Mucosa of descending colon (tissue), 3 donors: ENCODE measurements at places on chromosomes 11 and 22.

- no peak for DNase-seq
These were observed 16.6 kb downstream of the POLA2 start for GRCh38 chr11:65278356-65278755.

DNA sequence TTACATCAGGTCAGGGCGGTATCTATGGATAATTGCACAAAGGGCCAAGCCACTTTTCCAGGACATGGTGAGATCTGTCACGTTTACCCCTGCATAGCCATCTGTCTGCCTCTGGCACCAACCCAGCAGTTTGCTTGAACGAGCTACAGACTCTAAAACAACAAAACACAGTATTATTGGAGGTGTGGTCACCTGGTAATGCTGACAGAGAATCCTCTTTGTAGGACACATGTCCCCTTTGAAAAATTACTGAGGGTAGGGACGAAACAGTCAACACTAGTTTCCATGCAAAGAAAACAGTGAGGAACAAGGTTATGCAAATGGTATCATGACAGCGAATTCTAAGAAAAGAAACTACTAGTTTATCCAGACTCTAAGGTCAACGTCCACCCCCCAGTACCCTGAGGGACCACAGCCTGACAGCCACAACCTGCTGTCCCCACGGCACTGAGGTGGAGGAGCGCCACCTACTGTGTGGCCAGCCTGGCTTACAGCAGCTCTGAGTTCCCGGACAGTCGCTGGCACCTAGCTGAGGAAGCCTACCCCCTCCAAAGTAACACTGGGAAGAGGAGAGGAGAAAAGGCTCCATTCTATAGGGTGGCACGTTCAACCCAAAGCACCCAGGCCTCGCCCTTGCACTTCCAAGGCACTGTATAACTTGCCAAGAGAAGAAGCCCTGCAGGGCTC lies 117.4 kb upstream of the BID start:
- DNase-seq: peak; percentile 82

DNA sequence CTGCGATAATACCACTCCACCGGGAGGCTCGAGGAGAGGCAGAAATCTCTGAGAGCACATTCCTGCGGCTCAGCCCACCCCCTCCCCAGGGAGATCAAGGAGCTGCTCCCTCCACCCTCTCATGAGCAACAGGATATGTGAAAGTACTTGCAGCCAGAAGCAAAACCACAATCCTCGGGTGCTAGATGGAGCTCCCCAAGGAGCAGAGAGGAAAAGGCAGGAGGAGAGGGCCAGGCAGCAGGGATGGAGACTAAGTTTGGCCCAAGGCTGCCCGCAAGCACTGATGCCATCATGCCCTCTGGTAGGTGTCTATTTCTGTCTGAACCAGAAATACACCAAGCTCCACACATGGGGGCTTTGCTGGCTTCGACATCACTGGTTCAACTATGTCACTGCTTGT lies 22.3 kb downstream of the VPS37C start:
- DNase-seq: no peak

DNA sequence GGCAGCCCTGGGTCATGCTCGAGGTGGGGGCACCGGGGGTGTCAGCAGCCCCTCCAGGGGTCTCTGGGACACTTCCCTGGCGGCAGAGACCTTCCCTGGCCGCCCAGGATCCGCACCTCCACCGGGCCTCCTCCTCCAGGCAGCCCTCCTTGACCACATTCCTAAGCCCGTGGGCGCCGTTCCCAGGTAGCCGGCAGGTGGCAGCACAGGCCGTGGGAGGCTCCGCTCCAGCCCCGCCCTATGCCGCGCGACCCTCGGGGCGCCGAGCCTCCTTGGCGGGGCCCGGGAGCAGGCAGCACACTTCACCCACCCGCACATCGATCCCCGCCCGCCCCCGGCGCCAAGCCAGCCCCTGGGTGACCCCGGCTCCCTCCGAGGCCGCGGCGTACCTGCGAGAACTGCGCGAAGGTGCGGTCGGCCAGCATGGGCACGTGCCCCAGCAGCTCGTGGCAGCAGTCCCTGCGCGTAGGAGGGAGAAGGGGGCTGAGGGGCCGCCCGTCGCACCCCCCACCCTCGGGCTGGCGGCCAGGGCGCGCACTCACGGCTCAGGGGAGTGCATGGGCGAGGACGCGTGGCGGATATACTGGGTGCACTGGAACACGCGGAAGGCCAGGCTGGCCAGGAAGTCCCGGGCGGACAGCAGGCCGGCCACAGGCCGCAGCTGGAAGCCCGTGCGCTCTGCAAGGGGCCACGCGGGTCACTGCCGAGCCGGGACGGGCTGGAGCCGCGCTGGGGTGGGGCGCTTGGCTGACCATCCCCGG lies 5.3 kb upstream of the INS start:
- DNase-seq: no peak

DNA sequence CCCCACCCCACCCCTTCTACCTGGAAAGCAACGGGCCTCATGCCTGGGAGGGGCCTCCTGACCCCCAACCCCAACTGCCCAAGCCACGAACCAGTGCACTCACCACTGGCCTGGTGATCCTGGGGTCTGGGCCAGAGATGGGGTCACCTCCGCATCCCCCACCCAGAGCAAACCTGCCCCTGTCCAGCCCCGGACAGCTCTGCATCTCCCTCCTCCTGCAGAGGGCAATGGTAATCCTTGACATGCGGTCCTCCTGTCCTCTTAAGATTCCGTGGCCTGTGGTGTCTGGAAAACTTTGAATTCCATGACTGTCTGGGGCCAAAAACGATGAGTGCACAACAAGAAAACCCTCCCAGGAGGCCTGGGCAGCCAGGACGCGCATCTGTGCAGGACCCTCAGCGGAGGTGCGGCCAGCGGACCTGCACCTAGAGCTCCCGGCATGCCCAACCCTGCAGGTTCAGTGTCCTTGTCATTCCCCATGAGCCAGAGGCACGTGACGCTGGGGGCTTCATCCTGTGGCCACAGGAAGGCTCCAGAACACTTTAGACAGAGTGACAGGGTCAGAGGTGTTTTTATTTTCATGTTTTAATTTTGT lies 16.1 kb upstream of the PPARA start:
- no peak for DNase-seq

GRCh38 chr11:96523656-96524055 lies 133.8 kb downstream of the JRKL start:
- no peak for DNase-seq

DNA sequence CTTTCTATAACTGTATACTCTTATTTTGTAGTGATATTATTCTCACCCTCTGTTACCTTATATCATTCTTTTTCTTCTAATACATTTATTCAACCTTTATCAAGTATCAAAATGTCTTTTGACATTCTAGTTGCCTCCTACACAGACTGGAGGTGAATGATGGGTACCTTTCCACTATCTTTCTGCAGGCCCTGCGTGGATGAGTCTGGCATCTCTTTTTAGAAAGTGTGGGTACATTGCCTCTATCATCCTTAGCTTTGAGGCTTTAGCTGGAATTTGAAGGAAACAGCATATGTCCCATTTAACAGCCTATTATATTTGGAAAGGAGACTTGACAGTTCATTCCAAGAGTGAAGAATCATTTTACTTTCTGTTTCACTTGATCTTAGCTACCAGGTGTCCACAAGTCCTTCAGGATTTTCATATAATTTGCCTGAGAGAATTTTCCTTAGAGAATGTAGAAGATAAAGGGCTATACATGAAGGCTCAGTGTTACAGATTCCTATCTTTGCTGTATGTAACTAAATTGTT lies 192.0 kb downstream of the CWF19L2 start:
- no peak for DNase-seq

- no peak for DNase-seq
These were observed 45.0 kb downstream of the DLG2 start for GRCh38 chr11:85582111-85582510.

DNA sequence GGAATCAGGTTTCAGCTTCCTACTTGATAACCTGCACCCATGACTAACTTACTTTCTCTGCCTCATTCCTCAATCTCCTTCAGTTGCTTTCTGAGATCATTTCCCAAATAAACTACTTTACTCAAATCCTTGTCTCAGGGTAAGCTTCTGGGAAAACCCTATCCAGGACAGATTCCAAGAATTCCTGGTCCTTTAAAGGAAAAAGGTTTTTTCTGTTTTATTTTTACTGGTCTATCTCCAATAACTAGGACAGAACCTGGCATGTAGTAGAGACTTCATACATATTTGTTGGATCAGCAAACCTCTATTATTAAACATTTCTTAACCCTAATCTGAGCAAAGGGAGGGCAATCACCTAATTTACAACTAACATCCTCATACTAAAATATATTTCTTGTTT lies 910.5 kb upstream of the CHORDC1 start:
- DNase-seq: no peak

- no peak for DNase-seq
These were observed 14.4 kb downstream of the SCARF2 start for GRCh38 chr22:20423008-20423905.

GRCh38 chr11:63855975-63856374 lies 17.1 kb downstream of the MARK2 start:
- peak; percentile 18 for DNase-seq

- no peak for DNase-seq
These were observed 4.3 kb upstream of the SAA1 start for GRCh38 chr11:18261721-18262120.

- DNase-seq: peak; percentile 57
These were observed at the start of gene NTM for GRCh38 chr11:131370090-131370751. Gene NTM (plus strand): TSS chr11:131370615.

- no peak for DNase-seq
These were observed 80.0 kb downstream of the KCNC1 start for GRCh38 chr11:17814546-17814945.

- DNase-seq: no peak
These were observed 55.7 kb upstream of the PICALM start for GRCh38 chr11:86124251-86125233.

- DNase-seq: no peak
These were observed 21.7 kb upstream of the IFITM3 start for GRCh38 chr11:342328-342727.

DNA sequence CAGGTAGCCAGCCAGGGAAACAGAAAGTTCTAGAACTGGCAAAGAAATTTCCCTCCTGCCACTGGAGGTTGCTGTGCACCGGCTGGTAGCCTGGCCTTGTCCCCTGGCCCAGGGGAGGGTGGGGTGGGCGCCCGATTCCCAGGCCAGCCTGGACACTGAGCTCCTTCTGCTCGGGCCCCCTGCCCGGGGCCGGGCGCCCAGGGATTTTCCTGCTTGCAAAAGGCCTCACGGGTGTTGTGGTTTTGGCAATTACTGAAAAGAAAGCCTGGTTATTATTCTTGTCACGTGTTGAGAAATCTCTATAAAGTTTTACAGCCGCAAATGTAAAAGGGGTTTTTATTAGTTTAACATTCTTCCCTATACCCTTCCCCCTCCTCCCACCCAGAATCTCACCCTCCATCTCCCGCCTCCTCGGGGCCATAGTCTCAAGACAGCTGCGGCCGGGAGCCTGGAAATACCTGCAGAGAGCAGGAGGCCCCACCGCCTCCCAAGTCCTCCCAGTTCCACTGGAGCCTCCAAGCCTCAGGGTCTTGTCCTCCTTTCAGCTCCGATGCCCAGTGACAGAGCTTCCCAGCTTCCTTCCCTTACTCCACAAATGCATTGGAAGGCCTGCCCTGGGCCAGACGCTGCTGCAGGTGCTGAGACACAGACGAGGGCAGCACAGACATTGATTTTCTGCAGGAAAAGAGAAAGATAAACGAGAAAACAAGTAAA lies 1515.6 kb downstream of the TBC1D22A start:
- DNase-seq: peak; percentile 52

GRCh38 chr11:72639502-72640375 lies 34.5 kb downstream of the PDE2A start:
- no peak for DNase-seq

DNA sequence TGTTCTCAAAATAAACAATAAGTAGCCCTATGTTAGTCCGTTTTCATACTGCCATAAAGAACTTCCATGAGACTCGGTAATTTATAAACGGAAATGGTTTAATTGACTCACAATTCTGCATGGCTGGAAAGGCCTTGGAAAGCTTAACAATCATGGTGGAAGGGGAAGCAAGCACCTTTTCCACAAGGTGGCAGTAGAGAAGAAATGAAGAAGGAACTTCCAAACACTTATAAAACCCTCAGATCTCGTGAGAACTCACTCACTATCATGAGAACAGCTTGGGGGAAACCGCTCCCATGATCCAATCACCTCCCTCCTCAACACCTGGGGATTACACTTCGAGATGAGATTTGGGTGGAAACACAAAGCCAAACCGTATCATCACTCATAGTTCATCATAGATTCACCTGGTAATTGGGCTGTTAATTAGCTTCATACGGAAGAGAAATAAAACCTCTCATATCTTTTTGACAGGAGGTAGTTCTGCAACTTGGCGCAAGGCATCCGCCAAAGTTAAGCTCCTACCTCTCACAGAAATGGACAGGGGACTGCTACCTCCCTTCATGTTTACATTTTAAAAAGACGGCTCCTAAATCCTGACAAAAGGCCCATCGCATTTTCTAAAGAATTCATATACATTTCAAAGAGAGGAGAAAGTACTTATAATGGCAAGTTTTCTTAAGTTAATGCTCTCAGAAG lies 49.0 kb downstream of the MUC15 start:
- peak; percentile 1 for DNase-seq

- no peak for DNase-seq
These were observed 26.7 kb downstream of the UPB1 start for GRCh38 chr22:24521791-24522245.

DNA sequence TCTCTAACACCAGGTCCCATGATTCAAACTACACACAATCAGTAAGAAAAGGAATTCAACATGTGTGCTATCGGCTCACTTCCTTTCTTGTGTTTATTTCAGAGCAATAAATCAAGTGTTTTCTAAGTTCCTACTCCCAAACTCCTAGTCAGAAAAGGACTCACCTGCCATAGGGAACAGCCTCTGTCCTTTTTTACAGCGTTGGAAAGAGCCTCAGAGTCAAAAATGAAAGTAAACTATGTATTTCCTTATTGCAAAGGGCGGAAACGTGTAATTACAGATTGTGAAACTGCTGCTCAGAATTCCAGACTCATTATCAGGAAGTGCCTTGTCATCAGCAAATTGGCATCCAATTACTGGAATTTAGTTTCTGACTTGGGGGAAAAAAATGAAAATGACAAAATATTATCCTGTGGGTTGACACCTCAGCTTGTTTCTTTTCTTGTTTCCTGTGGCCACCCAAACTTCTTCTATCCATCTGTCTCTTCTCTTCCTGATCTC lies at the start of gene CASP4:
Gene CASP4, minus strand, starts transcription at position 220 of the 501 bp plus-strand sequence. Its CDS starts 49 bp downstream, at position 171.
- DNase-seq: no peak

DNA sequence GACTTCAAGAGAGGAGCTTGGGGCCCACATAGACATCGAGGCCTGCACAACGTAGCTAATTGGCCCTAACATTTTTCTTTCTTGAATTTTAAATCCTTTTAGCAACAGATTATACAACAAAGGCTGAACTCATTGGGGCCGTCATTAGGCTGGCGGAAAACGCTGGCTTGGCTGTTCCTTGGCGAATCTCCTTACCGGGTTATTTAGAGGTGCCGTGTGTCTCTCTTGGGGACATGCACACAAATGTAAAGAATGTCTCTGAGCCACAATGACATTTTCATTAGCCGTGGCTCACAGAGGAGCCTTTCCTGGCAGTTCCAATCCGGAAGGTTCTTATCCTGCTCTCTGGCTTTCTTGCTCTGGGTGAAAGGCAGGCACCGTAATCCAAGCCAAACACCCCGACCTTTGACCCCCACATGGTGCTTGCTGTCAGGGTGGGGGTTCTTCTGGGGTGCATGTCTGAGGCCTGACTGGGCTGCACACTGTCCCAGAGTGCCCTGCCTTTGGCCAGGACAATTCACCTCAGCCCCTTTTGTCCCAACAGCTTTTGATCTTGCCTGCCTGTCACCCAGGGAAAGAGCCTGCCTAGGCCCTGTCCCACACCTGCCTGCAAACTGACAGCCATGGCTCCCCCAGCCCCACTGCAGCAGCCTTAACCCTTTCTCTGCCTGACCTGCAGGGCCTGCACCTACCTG lies 9.2 kb upstream of the FGF3 start:
- DNase-seq: peak; percentile 38
